ENCODE measurements at places on chromosomes 16 and 17. TPM values are rescaled to one million over a fixed set of nuclear protein-coding genes. Genes with fewer than 3 reads are reported as not detected.

GRCh38 chr16:74501484-74502478, 80.5 kb upstream of the CLEC18B start:
- DNase-seq, result no peak

DNA sequence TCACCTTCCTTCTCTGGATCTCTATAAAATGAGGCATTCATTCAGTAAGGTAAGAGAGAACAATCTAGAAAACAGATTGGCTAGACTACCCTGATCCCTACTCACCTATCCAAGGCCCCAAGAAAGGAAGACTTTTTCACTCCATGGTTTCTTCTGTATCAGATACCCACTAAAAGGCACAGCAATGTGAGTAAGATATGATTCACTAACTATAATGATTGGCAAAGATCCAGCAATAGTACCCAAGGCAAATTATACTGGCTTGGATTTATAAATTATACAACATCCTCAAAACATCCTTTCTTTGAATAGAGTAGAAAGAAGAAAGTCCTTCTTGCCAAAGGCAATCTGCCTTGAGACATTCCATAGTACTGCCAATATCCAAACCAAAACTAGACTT, 1432.0 kb upstream of the GOT2 start:
- no peak for DNase-seq

- no peak for DNase-seq
Measured at GRCh38 chr17:72640415-72641165, 451.9 kb downstream of the SLC39A11 start.

- no peak for DNase-seq
Measured at GRCh38 chr17:75428543-75429469, 23.3 kb upstream of the GRB2 start.

- no peak for DNase-seq
Measured at GRCh38 chr17:46108550-46109110, 84.6 kb downstream of the KANSL1 start.

GRCh38 chr16:5906351-5906750, 808.8 kb upstream of the EEF2KMT start:
- DNase-seq, result no peak

GRCh38 chr17:2262135-2262587, 41.4 kb downstream of the SMG6 start:
- DNase-seq, result no peak

GRCh38 chr17:12637015-12637414, 28.7 kb upstream of the MYOCD start:
- no peak for DNase-seq

DNA sequence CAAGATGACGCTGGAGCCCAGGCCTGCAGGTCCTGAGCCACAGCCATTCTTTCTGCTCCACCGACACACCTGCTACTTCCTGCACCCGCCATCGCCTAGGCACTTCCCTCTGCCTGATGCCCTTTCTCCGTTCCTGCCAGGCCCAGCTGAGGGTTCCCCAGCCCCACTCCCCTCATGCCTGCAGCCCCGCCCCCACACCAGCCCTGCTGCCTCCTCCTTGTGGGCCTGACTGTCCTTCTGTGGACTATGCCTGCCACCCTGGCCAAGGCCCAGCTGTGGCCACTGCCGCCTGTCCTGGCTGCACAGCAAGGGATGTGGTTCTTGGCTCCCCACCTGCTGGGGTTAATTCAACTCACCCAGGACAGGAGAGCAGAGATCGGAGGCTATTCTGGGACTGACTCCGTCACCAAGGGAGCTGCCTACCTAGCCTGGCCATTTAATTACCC, 7.5 kb downstream of the NATD1 start:
- peak; percentile 67 for DNase-seq

- DNase-seq, result no peak
Measured at GRCh38 chr17:71500761-71501555, 619.9 kb upstream of the SOX9 start.

DNA sequence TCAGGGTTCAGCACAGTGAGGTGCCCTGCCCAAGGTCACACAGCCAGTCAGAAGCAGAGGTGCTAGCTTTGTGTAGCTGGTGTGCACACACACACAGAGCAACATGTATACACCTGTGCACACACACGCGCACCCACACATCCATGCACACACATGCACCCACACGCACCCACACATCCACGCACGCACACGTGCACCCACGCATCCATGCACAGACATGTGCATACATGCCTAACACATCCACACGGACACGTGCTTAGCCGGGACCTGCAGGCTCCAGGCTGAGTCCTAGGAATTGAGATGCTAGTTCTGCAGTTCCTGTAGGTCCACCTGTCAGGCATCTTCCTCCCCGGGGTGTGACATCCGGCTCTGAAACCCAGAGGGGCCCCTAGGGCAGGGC, 13.0 kb upstream of the DPEP1 start:
- no peak for DNase-seq

DNA sequence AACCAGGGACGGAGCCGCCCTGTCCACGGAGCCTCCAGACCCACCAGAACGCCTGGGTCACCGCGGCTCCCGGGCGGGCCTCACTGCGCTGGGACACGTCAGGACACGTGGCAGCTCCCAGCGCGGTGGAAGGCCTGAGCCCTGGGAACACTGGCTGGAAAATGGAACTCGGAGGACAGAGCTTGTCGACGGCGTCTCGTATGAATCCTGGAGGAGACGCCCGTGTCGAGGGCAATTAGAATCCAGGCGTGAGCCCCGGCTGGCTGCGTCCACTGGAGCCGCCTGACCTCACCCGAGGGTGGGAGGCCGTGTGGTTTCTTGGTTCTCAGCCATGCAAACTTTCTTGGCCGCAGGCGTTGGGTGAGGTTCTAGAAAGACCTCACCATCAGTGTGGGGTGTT, 173.9 kb downstream of the LAT start:
- peak; percentile 67 for DNase-seq

DNA sequence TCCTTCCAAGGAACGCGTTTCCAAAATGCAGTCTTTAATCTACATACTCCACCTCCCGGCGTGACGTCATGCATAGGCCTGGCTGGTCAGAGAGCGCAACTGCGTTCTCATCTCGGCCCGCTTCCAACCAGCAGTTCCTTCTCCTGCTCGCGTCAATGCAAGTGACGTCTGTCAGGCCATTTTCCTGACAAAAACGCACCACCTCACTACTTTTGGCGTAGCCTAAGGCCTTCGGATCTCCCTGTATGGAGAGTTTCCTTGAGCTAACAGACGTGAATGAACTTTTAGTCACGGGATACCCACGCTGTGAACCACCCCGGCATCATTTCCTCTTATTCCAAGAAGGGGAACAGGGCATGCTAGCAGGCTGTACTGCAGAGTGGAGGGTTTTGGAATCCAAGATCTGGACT, 25.0 kb downstream of the TEX14 start:
- peak; percentile 93 for DNase-seq

GRCh38 chr16:5314377-5314776, 216.8 kb upstream of the EEF2KMT start:
- DNase-seq, result no peak

ULK2 gene
- 14.7 TPM for total RNA-seq

SCARF1 gene
- total RNA-seq, result 12.4 TPM

SLC16A3 gene
- 10.4 TPM for total RNA-seq

ZFP1 gene
- total RNA-seq, result 5.8 TPM

GEMIN4 gene
- 12.6 TPM for total RNA-seq

UNC13D gene
- 10.7 TPM for total RNA-seq
